ENCODE measurements at places on chromosomes 11 and 22.

- no peak for DNase-seq
These were observed 83.6 kb upstream of the LRRC55 start for GRCh38 chr11:57098191-57098590.

DNA sequence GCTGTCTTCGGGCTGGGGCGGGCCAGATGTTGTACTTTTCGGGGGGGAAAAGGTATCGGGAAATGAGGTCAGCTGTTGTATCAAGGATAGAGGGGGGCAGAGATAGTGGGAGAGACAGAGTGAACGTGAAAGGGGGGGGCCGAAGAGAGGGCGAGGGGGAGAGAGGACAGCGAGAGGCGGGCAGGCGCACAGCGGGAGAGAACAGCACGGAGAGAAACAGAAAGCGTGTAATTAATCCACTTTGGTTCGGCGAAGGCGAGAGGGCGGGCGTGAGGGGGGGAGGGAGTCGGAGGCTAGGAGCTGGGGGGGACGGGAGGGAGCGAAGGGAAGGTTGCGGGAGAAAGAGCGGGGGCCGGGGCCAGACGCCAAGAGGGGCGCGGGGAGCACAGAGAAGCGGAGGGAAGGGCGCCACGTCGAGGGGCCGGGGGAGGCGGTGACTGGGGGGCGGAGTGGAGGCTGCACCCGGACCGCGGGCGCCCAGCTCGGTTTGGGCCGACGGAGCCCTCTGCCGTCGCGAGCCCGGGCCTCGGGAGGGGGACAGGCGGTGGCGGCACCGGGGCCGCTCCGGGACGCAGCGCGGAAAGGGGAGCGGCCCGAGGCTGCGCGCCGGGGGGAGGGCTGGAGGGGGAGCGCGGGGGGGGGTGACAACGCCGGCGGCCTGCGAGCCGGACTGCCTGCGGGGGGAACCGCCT is 612 bp downstream of the IGF2 start:
- peak; percentile 48 for DNase-seq

DNA sequence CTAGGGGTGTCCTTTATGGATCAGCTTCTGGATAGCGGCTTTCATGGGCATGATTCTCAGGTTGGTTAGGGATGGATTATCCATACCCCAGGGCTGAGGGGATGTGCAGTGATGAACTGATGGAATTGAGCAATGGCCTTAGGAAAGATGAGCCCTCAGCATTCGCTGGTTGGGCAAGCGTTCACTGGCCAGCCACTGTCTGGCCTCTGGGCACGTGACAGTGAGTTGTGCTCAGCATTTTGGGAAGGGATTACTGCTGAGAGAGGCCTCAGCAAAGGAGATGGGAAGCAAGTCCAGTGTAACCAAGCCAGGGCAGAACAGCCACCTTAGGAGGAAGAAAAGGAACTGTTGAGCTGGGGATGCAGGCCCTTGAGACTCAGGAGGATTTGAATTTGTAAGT is 17.4 kb downstream of the UBASH3B start:
- peak; percentile 73 for DNase-seq

- no peak for DNase-seq
These were observed 1.5 kb downstream of the SLC43A1 start for GRCh38 chr11:57513911-57514537.

GRCh38 chr11:130689222-130689908 is 226.9 kb downstream of the SNX19 start:
- no peak for DNase-seq

GRCh38 chr11:7688238-7688826 is 15.0 kb upstream of the CYB5R2 start:
- DNase-seq: peak; percentile 59

DNA sequence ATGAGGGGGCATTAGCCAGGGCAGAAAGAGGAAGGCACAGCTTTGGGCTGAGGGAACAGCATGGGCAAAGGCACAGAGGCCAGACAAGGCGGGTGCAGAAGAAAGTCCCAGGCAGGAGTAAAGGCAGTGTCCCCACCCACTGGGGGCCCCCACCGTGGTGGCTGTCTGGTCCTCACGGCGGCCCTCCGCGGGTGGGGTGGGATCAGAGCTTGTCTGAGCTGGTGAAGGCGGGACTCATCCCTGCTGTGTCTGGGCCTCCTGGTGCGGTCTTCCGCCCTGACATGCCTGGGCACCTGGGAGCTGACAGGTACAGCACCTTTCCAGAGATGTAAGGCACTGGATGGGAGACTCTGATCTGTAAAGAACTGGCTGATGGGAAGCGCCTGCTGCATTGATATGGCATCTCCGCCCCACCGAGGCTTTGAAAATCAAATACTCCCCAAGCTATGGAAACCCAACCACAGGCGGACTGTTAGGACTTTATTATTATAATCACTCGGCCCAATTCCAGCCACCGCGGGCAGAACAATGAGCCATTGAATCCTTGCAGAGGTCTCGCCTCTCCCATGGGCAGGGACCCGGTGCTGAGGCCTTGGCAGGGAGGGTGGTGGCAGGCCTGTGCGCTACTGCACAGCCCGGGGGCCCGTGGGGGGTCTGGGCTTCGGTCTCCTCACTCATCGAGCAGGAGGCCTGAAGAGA is 14.2 kb upstream of the GNB1L start:
- DNase-seq: no peak
